Kidney capillary endothelial cell (primary cell): ENCODE measurements at places on chromosomes 3 and 15.

DNA sequence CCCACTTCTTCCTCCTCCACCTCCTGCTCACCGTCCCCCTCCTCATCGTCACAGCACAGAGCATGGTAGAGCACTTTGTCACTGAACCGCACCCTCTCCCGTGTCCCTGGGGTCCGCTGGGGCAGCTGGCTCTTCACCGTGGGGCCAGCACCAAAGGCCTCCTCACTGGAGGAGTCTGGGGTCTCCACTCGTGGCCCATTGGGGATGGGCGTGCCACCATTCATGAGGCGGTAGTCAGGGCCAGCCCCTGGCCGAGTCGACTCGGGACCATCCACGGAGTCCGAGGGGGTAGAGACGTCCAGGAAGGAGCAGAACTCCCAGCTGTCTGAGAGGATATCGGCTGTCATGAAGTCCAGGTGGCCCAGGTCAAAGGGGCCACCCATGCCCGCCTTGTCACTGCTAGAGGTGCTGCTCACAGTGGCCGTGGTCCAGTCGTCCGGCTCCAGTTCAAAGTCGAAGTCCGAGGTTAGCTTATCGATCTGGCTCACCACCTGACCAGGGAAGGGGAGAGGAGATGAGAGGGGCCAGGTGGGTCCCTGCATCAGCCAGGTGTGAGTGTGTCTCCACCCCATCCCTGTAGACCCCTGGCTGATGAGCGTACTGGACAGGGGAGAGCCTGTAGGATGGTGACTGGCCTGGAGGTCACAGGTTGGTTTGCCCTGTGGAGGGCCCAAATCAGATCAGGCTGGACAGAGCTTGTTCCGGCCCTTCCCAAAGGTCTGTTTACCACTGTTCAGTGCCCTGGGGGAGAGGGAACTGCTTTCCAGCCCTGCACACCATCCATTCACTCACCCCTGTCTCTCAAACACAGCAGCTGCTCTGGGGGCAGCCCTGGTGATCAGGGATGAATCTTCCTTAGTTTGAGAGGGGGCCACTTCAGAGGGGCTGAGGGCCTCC lies 12.8 kb downstream of the INSYN1 start:
- no peak for DNase-seq

DNA sequence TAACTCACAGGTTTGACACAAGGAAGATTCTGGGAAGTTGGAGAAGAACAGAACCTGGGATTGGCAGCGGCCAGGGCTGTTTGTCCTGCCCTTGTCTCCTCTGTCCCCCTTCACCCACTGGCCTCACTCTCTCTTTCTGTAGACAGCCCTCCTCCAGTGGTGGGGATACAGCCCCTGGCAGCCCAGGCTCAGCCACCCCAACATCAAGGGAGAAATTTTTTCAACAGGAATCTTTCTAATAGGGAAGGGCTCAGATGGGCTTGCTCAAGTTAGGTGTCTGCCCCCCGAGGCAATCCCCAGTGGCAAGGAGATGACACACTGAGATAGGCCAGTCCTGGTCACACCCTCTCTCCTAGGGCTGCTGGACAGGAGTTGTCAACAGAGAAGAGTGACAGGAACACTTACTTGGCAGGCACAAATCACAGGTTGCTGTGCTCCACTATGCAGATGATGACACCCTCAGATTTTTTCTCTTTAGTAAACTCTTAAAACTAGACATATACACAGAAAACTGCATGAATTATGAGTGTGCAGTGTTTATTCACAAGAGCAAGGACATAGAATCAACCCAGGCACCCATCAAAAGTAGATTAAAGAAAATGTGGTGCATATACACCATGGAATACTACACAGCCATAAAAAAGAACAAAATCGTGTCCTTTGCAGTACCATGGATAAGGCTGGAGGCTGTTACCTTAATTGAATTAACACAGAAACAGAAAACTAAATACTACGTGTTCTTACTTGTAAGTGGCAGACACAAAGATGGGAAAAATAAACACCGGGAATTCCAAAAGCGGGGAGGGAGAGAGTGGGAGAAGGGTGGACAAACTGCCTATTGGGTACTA lies 36.3 kb downstream of the PLA2G4D start:
- DNase-seq = no peak

DNA sequence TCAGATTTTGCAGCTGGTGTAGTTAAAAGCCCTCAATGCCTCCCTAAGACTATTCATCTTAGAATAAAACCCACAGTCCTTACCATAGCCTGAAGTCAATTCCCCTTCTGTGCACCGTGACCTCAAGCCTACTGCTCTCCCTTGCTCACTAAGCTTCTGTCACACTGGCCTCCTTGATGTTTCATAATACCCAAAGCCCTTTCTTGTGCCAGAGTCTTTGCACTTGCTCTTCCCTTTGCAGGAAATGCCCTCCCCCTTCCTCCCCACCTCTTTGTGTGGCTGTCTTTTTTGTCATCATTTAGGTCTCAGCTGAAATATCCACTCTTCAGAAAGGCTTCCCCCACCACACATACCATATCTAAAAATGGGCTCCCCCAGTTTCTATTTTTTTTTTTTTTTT lies 4.2 kb upstream of the PLEKHO2 start:
- no peak for DNase-seq

DNA sequence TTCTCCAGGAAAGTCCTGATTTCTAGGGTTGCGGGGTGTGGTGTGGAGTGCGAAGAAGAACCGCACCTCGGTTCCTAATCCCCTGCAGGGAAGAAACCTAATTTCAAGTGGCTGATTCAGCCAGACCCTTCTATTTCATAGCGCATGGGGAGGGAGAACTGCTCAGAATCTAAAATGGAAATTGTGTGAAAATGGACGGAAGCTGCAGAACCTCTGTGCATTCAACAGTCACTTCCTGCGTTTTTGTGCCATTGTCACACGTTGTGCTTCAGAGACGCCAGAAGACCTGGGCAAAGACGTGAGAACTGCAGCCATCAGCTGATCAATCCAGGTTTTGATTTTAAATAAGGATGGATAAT lies 1.2 kb downstream of the SIDT1 start:
- DNase-seq = peak; percentile 73

GRCh38 chr15:27499191-27499590 lies 528.2 kb downstream of the GABRG3 start:
- DNase-seq = no peak

- DNase-seq = no peak
These were observed 25.8 kb downstream of the SRGAP3 start for GRCh38 chr3:9223672-9224071.

GRCh38 chr3:81270603-81271379 lies 490.7 kb downstream of the GBE1 start:
- no peak for DNase-seq
